Stimulated activated CD4-positive, alpha-beta T cell treated with anti-CD3 and anti-CD28 coated beads, TNF-alpha, amount 100 ng/mL, for 4 hours (primary cell): ENCODE measurements at places on chromosomes 1 and 21.
A peak's percentile ranks its signal among the peaks of the same experiment; 100 is the strongest.

DNA sequence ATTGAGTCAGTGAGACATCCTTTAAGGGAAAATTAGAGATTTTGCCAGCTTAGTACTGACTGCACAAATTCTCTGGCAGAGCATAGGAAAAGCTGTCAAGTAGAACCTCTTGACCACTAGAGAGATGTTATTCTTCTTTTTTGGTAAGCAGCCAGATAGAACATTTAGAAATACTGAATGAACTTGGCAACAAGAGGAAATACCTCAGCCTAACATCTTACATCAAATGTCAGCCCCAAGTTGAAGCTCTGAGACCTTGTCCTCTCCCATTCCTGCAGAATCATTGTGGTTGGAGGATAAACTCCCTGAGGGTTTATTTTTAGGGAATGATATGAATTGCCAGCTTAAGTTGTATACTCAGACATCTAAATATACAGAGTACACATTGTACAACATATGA is 53.5 kb downstream of the MIGA1 start:
- no peak for DNase-seq

- peak; percentile 27 for DNase-seq
Measured at GRCh38 chr1:67686267-67687197, 1.5 kb downstream of the GADD45A start.

- DNase-seq: no peak
Measured at GRCh38 chr21:38400195-38400919, 97.9 kb downstream of the ERG start.

DNA sequence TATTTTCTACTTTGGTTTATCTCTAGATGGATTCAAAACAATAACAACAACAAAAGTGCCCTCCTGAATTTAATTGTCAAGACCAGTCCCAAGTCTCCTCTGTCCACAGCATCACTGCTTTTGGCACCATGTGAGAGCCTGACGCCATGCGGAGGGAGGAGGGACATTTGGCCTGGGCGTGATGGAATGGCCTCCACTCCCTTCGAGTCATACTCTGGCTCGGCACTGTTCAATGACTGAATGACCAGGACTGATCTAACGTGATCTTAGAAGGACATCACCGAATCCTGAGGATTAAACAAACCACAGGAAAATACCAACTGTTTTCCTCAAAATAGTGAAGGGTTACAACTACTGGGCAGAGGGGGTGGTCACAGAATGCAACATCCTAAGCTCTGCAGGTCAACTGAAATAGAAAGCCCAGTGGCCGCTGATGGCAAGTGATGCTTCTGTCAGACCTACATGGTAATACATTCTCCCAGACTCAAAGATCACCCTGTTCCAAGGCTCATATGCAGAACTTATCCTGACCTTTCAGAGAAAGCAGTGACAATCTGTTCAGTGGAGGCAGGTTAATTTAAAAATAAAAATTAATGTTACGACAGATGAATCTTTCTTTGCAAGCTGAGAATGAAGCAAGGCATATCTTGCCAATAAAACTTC is 19.1 kb downstream of the SRSF4 start:
- no peak for DNase-seq

GRCh38 chr1:11422686-11423085 is 56.3 kb upstream of the DISP3 start:
- no peak for DNase-seq

- DNase-seq: no peak
Measured at GRCh38 chr1:22711071-22711470, 432 bp downstream of the EPHB2 start.

- DNase-seq: peak; percentile 28
Measured at GRCh38 chr1:42682739-42683531, 717 bp downstream of the YBX1 start.

- no peak for DNase-seq
Measured at GRCh38 chr1:7388488-7389185, 382.5 kb upstream of the VAMP3 start.

- DNase-seq: no peak
Measured at GRCh38 chr1:51301844-51302162, 28.6 kb downstream of the TTC39A start.

GRCh38 chr1:160629286-160630210 is 17.3 kb downstream of the SLAMF1 start:
- no peak for DNase-seq

DNA sequence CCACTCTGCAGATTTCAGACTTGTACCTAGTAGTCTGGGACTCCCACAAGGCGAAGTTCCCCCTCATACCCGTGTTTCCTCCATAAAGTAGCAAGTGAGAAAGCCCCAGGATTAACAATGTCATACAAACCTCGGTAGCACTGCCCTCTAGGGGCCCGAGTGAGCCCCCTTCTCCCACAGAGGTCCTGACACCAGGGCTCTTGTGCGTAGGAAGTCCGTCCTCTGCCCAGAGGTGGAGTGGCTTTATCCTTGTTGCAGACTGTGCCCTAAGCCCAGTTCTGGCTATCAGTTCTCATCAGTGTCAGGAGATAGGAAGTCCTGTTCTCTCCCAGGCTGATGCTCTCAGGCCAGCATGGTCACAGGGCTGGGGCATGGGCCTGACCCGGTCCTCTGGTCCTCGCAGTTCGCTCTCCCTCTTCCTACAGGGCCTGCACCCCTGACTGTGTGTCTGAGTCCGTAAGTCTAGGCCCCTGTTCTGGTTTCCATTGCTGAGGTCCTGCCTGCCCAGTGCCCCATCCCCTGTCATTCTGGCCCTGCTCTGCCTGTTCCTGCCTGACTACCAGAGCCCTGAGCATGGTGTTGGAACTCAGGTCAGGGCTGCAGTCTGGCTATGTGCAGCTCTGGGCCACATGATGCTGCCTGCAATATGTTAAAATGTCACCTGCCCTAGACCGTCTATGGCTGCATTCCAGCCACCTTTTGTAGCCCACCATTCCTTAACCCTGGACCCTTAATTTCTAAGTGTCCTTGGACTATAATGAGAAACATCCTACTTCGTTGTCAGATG is 285.6 kb downstream of the ASTN1 start:
- no peak for DNase-seq

GRCh38 chr1:30903343-30904034 is 5.1 kb downstream of the SDC3 start:
- no peak for DNase-seq

DNA sequence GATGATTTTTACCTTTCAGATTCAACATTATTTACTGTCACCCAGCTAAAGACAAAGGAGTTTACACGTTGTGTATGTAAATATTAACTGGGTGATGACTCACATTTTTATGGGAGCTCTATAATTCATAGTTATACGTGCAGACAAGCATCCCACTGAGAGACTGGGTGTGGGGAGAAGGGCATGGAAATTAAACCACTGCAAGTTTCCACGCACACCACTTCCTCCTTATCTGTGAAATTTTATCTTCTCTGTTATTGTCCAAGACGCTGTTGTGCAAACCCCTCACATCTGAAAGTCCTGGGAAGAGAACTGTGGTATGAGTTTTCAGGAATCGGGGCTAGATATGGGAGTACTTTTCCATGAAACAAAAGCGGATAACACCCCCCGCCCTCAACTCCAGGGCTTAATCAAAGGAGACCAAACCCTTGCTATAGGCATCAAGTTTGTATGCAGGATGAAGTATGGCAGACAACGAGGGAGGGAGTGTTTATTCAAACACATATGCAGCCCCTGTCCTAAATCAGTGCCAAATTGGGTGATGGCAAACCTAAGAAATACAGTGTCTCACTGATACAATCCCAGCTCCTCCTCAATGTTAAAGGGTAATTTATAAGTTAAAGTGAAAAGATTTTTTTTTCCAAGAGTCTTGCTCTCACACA is 23.3 kb upstream of the DPT start:
- no peak for DNase-seq

GRCh38 chr1:996851-997712 is 2.8 kb downstream of the HES4 start:
- no peak for DNase-seq

- no peak for DNase-seq
Measured at GRCh38 chr1:165565751-165566490, 22.1 kb downstream of the LRRC52 start.

GRCh38 chr1:95957748-95958147 is 723.7 kb downstream of the RWDD3 start:
- no peak for DNase-seq

- no peak for DNase-seq
Measured at GRCh38 chr1:102282955-102283354, 286.2 kb upstream of the OLFM3 start.

- DNase-seq: no peak
Measured at GRCh38 chr1:179167955-179168354, 61.5 kb downstream of the ABL2 start.

DNA sequence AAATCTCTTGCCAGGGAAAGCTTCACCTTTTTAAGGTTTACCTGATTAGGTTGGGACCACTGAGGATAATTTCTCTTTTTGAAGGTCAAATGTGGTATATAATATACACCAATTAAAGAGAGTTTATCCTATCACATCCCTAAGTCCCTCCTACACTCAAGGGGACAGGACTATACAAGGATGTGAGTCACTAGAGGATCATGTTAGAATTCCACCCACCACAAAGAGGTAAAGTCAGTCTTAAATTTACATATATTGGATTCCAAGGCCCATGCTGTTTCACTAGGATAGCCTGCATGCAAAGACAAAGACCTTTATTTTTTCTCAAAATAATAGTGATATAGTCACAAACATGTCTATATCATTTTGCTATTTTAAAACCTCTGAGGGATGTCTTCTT is 164.4 kb downstream of the GIPC2 start:
- DNase-seq: no peak

GRCh38 chr1:42966688-42967612 is 8.3 kb upstream of the SLC2A1 start:
- DNase-seq: no peak

GRCh38 chr21:21079646-21080045 is 81.4 kb downstream of the NCAM2 start:
- DNase-seq: no peak

GRCh38 chr1:65581119-65581518 is 160.7 kb downstream of the LEPR start:
- no peak for DNase-seq
